ENCODE measurements at places on chromosomes 5 and 9.

DNA sequence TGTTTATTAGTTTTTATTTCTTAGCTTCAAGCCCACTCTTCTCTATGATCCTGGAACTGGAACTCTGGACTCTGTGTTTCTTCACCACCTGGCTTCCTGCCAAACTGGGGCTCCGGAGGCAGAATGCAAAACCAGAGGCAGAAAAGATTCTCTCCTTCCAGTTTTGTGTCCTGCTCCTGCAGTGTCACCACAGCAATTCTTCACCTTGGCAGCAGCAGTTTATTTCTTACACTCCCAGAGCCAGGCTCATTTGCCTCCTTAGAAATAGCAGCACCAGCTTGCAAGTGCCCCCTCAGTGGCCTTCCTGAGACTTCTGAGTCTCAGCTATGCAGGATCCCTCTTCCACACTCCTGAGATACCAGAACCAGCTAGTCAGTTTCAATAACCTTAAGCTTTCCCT, 26.7 kb upstream of the CAMK4 start:
- no peak for DNase-seq

GRCh38 chr9:110753731-110754231, 85.2 kb downstream of the MUSK start:
- no peak for DNase-seq

DNA sequence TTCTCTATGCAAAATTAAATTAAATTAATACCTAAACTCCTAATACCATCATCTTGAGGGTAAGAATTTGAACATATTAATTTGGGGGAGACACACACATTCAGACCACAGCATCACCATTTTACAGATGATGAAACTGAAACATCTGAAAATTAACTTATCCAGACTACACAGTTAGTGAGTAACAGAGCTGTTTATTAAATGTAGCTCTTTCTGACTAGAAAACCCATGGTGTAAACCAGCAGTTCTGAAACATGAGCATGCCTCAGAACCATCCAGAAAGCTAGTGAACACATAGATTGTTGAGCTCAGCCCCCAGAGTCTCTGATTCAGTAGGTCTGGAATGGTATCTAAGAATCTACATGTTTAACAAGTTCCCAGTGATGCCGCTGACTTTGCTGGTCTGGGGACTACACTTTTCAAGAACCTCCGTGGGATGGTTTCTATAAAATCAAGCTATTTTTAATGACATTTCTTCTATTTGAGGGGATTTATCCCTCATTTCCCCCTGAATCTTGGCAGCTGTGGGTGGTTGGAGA, 113.5 kb downstream of the RORB start:
- no peak for DNase-seq

DNA sequence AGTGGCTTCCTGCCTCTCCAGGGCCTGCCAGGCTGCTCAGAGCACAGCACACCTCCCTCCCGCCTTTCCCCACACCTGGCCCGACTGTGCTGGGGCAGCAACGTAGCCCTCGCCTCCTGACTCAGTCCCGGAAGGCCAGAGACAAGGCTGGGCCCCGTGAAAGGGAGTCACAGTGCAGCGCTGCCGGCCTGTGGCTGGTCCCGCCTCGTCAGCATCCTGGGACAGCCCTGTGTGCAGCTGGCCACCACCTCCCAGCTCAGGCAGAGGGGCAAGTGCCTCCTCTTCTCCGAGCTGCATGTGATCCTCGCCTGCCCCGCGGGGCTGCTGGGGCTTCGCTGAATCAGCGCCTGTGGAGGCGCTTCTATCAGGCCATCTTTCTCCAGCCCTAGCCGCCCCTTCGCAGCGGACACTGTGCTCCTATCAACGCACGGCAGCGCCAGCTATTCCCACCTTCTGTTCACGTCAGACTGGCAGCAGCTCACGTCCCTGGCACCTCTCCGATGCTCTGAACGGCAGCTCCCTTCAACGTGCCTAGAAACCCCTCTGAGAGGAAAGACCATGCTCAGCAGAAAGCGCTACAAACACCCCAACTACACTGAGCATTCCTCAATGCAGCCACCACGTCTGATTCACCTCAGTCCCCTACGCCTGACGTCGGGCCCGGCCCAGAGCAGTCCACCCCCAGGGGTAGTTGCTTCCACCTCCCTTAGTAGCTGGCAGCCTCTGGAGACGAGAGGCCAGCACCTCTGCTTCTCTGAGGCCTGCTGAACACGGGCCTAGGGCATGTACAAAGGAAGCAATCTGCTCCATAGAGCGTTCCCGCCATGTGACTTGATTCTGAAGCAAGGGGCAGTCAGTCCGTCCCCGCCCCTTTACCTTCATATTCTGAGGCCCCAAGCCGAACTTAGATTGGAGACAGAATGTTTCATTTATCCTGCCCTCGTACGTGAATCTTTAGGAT, 78.8 kb downstream of the GPR21 start:
- DNase-seq = no peak

DNA sequence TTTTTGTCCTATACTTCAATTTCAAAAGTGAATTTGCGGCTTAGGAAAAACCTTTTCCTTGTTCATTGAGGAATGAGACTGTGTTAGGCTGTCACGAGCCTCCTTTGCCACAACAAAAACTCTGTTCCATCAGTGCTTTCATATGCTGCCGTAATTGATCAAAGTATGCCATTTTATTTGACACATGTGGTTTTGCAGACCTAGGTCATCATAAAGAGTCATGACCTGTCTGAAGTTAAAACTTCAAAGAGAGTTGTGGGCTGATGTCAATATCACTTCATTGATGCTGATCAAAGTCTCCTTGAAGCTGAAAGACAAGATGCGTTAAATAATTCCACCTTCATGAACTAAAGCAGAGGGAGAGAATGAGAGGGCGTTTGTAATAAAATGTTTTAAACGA, 55.5 kb downstream of the SYK start:
- no peak for DNase-seq

DNA sequence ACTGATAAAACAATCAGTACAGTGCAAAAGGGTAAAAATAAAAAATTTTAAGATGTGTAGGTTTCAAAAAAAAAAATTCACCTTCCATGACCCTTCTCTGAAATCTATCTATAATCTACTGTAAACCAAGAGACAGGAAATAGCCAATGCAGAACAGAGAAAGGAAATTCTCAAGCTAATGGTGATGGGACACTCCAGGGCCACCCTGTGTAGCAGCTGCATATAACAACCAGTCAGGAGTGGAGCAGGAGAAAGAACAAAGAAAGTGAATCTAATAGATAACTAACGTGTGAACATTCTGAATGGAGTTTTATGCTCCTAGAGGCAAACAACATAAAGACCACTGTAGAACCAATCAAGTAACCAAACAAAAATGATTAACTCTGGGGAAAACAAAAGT, 16.6 kb downstream of the SPTLC1 start:
- no peak for DNase-seq

DNA sequence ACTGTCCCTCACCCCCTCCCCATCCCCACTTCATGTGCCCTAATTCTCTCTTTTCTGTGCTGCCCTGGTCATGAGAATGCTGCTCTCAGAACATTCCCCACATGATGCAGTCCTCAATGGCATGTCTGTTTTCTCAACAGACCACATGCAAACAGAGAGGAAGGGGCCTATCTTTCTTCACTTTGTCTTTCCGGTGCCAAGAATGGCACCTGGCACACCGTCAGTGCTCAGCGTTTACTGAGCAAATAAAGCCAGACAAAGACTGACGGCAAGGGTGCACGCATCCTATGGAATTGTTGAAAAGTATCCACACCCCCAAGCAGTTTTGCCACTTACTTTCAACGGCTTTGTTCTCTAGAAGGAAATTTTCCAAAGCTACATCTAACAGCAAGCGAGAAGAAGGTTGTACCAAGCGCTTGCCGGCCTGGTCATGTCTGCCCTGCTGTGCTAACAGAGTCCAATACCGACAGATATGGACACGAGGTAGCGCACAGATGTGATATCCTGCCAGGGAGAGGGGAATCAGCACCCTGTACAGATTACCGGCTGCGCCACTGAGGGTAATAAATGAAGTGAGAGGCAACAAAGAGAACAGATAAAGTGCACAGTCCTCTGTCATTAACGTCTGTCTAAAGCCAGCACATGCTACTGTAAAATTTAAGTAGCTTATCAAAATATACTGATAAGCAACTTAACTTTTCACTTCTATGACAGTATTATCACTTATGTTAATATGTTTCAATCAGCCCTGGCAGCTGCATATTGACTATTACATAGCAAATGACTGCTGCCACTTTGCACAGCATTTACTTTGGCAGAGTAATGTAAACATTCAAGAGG, 251.7 kb downstream of the DENND1A start:
- DNase-seq = no peak

DNA sequence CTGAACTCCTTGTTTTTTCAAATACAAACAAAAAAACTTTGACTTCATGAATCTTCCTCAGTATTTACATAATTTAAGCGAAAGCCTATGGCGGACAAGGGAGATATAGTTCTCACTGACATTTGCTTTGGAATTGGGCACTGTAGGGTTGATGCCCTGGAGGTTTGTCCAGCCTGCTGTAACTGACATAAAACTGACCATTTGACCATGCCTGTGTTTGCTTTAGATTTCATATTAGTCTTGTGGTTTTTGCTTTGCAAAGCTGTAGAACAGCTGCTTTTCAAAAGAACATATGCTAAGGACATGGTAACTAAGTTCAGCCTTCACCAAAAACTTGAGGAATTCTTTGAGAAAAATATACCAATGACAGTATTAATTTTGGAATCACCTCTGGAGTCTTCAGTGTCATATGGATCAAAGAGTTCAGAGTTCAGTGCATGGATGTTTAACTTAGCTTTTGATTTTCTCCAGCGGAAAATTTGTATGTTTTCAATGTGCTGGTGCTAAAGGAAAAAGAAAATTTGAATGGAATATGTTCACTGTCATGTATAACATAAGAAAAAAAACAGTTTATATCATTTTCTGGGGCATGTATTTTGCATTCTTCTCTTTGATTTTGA, 1013.1 kb downstream of the NR2F1-AS1 start:
- no peak for DNase-seq

DNA sequence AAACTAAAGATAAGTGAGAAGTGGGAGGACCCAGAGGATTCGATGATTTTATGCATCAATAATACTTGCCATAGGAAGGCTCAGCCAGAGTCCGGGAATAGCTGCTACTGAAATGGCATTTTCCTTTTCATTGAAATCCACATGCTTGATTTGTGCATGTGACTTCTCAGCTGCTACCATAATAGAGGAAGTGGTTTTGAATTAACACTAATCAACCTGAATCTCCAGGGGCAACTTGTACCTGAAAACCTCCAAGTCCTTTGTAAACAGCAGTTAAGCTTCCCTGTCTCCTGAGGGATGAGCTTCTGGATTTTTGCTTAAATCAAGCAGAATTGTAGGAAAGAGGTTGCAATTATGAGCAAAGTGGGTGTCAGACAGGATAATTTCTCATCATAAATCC, 124.9 kb downstream of the PPP2R2B start:
- no peak for DNase-seq

DNA sequence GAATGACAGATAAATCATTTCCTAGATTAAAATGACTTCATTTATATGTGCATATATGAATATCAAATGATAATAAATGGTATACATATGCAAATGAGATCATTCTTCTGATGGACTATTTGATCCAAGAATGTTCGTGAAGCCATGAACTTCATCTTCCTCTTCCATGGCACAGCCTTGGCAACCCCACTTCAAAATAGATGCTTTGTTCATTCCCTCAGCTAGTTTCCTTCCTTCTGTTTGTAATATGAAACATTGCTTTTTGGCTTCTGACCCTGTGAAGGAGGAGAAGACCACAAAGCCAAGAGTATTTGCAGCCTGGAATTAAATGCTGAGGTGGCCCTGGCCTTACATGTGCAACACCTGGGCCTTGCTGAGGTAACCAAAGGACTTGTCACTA, 106.8 kb upstream of the LIFR start:
- no peak for DNase-seq

- no peak for DNase-seq
These were observed 3.9 kb downstream of the LCN12 start for GRCh38 chr9:136955943-136956335.

GRCh38 chr5:1820381-1820780, 19.2 kb downstream of the NDUFS6 start:
- DNase-seq = no peak

- DNase-seq = no peak
These were observed 275.6 kb upstream of the PAPPA start for GRCh38 chr9:115877852-115878438.

DNA sequence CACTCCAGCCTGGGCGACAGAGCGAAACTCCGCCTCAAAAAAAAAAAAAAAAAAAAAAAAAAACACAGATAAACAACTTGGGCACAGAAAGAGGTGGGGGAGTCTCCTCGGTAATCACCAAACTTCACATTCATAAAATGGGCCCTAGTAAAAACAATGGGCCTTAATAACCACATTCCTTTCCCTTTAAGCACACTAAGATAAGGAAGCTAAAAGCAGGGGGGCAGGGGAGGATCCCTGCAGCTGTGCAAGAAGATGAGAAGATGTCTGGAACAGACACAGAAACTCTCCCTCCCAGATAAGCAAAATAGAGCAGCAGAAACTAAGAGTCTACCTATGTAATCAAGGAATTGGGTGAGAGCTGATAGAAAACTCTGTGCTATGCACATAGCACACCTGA, 111.2 kb upstream of the FAM174A start:
- DNase-seq = no peak

DNA sequence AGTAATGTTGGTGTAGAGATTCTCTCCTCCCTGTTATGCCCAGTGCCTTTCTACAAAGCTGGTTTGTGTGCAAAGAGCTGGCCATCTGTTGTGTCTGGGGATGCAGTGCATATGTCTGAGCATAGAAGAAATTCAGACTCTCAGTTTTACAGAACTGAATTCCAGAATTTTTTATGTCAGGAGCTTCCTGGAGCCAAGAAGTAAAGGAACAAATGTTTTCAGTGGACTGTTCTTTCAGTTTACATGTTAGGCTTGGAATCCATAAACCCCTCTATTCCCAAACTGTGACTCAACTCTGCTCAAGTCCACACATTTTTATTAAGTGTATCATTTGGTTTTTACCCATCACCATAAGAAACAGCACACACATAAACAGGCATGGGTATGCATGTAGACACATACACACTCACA, 366.0 kb downstream of the BRINP1 start:
- DNase-seq = no peak

- no peak for DNase-seq
These were observed 234.9 kb upstream of the DAP start for GRCh38 chr5:10995891-10996290.

GRCh38 chr9:131755541-131756198, 15.8 kb upstream of the RAPGEF1 start:
- DNase-seq = peak; percentile 89

DNA sequence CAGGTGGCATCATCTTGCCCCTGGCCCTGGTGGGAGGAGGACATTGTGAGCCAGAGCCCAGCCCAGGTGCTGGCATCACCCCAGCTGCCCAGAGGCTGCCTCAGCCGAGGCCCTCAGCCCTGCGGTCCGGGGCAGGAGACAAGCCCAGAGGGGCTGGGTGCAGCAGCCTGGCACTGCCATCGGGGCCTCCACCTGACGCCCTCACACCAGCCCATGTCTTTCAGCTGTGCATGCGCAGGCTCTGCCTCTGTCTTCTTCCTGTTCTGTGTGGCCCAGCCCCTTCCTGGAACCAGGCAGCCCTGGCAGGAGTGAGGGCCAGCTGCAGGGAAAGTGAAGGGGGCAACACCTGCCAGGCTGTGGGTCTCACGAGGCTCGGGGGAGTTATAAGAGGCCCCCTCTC, 4.8 kb upstream of the CEL start:
- no peak for DNase-seq

Measured in RKO (cell line).